Activated naive CD8-positive, alpha-beta T cell treated with anti-CD3 and anti-CD28 coated beads, Interleukin-2, amount 50 U/mL, for 16 hours (primary cell): ENCODE measurements at places on chromosomes 3 and 15.

GRCh38 chr3:192816351-192816750, 89.0 kb upstream of the FGF12 start:
- no peak for DNase-seq

GRCh38 chr3:125585595-125586223, 9.6 kb downstream of the OSBPL11 start:
- no peak for DNase-seq

DNA sequence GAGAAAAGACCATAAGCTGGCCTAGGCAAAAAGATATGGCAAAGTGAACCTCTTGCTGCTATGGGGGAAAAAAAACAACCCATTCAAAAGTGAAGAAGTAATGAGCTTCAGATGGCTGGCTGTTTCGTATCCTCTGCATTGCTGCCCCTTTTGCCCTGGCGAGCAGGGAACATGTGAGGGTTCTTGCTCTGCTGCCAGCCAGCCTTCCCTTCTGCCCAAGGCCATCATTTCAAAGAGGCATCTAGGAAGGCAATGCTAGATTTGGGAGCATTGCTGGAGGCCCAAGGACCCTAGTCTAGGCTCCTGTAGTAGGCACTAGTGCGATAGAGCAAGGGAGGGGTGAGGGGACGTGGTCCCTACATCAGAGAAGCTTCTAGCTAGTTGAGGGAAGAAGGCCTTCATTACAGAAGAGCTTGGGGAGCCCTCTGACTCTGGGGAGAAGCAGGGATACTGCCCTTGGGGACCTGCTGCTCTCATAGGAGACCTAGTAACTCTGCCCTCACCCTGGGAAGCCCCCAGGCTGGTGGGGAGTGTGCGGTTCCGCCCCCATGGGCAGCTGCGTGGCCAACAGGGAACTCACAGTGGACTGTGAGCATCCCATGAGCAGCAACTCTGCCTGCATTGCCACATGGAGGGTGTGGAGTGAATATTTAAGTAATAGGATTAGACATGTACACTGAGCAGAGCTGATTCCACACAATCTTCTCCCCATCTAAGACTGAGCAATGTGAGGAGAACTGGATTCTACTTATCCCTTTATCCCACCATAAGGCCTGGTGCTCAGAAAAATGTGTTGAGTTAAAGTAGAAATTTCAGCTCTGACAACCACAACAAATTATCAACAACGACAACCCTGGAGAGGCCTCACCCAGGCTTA, 21.3 kb downstream of the ITGA11 start:
- no peak for DNase-seq

- no peak for DNase-seq
These were observed 121.9 kb downstream of the RPLP1 start for GRCh38 chr15:69574506-69574905.

DNA sequence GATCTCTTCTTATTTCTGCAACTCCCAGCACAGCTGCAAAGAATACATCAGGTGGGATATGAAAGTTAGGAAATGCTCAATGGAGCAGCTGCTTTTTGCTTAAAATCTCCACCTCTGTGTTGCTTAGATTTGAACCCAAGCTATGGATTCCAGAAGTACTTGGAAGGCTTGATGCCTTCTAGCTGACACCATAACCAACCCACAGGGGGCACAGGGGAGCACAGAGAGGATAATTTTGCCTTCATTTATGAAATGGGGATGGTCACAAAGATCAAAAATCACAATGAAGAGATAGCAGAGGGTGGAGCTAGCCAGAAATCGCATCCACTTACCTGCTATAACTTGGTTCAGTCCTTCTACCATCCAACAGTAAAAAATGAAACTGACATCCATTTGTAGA, 75.7 kb downstream of the DUT start:
- DNase-seq, result no peak

GRCh38 chr3:56023546-56023945, 444.7 kb downstream of the ERC2 start:
- DNase-seq, result no peak
